ENCODE measurements at places on chromosomes 1 and 21. TPM values are rescaled to one million over a fixed set of nuclear protein-coding genes. Genes with fewer than 3 reads are reported as not detected.

GRCh38 chr21:24658926-24659325, 948.4 kb downstream of the MRPL39 start:
- no peaks in the 10 kb centered on the region for H3K4me1 ChIP-seq
- H3K36me3 ChIP-seq: no peaks in the 10 kb centered on the region
- no peak overlapping the region for H3K4me3 ChIP-seq
- DNase-seq: no peak
- no peak overlapping the region for H3K27ac ChIP-seq

The CYP4Z1 gene
- total RNA-seq: not detected

The KHDC4 gene
- total RNA-seq: 70.1 TPM

- H3K27me3 ChIP-seq: peaks cover 79% of the 10 kb centered on the region
- H3K4me1 ChIP-seq: peaks cover 27% of the 10 kb centered on the region
- no peak overlapping the region for H3K27ac ChIP-seq
- H3K4me3 ChIP-seq: peak overlapping the region; percentile 64
- DNase-seq: no peak
These were observed 751 bp downstream of the STUM start for GRCh38 chr1:226549094-226549936.

- H3K4me3 ChIP-seq: no peak overlapping the region
- peaks cover 7% of the 10 kb centered on the region for H3K36me3 ChIP-seq
- H3K27me3 ChIP-seq: no peaks in the 10 kb centered on the region
- peaks cover 43% of the 10 kb centered on the region for H3K4me1 ChIP-seq
- DNase-seq: no peak
These were observed 38.2 kb downstream of the L1TD1 start for GRCh38 chr1:62232871-62233278.

GRCh38 chr1:219210067-219210466, 36.4 kb downstream of the LYPLAL1 start:
- no peak overlapping the region for H3K27ac ChIP-seq
- H3K4me1 ChIP-seq: peaks cover 3% of the 10 kb centered on the region
- peaks cover 11% of the 10 kb centered on the region for H3K36me3 ChIP-seq
- H3K27me3 ChIP-seq: no peaks in the 10 kb centered on the region
- no peak overlapping the region for H3K4me3 ChIP-seq

GRCh38 chr1:199272628-199273086, 633.8 kb downstream of the PTPRC start:
- H3K4me1 ChIP-seq: peaks cover 16% of the 10 kb centered on the region
- H3K27ac ChIP-seq: peak overlapping the region; percentile 18

The DYNLT5 gene
- 0.36 TPM for total RNA-seq

- no peak overlapping the region for H3K27ac ChIP-seq
- no peaks in the 10 kb centered on the region for H3K27me3 ChIP-seq
- peaks cover 7% of the 10 kb centered on the region for H3K4me1 ChIP-seq
These were observed 31.6 kb downstream of the SMYD2 start for GRCh38 chr1:214312530-214313051.

DNA sequence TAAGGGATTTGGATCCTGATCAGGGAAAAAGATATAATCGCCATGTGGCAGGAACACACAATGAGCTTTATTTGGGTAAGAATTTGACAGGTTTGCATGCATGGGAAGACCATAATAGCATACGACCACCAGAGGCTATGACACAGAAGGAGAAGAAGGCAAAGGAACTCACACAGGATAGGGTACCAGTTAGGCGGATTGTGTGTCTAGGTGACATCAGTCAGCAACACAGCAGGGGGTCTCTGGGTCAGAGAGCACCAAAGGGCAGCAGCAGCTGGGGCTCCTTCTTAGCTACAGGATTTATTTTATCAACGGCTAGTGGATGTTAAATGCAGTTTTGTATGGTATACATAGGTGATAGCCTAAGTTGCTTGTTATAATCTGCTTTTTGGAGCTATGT, 551.3 kb downstream of the KCNT2 start:
- no peak overlapping the region for H3K4me3 ChIP-seq
- no peaks in the 10 kb centered on the region for H3K27me3 ChIP-seq
- no peak overlapping the region for H3K27ac ChIP-seq
- peaks cover 5% of the 10 kb centered on the region for H3K4me1 ChIP-seq
- DNase-seq: no peak
